CD8-positive, alpha-beta memory T cell (primary cell): ENCODE measurements at places on chromosomes 5 and 9.

GRCh38 chr5:169728418-169728817 lies 91.3 kb downstream of the DOCK2 start:
- H3K27me3 ChIP-seq, result no peaks in the 10 kb centered on the region
- H3K4me1 ChIP-seq, result no peaks in the 10 kb centered on the region

GRCh38 chr5:29414681-29415080 lies 1778.8 kb upstream of the CDH6 start:
- H3K27me3 ChIP-seq, result no peaks in the 10 kb centered on the region
- no peaks in the 10 kb centered on the region for H3K36me3 ChIP-seq
- no peak overlapping the region for H3K4me3 ChIP-seq
- no peaks in the 10 kb centered on the region for H3K4me1 ChIP-seq
- no peak for DNase-seq

- H3K27ac ChIP-seq, result no peak overlapping the region
- H3K4me3 ChIP-seq, result no peak overlapping the region
- no peaks in the 10 kb centered on the region for H3K36me3 ChIP-seq
- H3K4me1 ChIP-seq, result peaks cover 2% of the 10 kb centered on the region
These were observed 4.6 kb downstream of the EPB41L4B start for GRCh38 chr9:109316207-109316640.

DNA sequence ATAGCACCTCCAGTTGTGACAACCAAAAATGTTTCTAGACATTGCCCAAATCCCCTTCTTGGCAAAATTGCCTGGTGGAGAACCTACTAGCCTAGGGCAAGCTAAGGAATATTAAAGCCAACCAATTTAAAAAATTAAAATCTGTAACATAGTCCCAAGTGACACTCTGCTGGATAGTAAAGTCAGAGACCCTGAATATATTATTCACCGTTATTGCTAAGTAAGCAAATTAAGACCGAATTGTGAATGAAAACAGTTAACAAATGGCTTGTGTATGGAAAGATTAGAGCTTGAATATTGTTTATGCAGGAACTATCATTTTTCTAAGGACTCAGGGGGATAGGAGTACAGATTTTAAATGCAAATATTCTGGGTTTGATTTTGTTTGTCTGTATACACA lies 208.1 kb downstream of the DMAC1 start:
- H3K36me3 ChIP-seq, result no peaks in the 10 kb centered on the region
- H3K4me1 ChIP-seq, result no peaks in the 10 kb centered on the region
- no peak overlapping the region for H3K4me3 ChIP-seq
- no peak for DNase-seq
- H3K27me3 ChIP-seq, result no peaks in the 10 kb centered on the region
